Large intestine (tissue), 12 donors: ENCODE measurements at places on chromosomes 7 and 10. TPM values are rescaled to one million over a fixed set of nuclear protein-coding genes. Genes with fewer than 3 reads are reported as not detected.

CAV1 gene
- polyA plus RNA-seq: 100 TPM

CCSER2 gene
- 16.9 TPM for polyA plus RNA-seq

SPOCK2 gene
- polyA plus RNA-seq: 17.4 TPM

RHOBTB1 gene
- 21.8 TPM for polyA plus RNA-seq

CPEB3 gene
- 4.6 TPM for polyA plus RNA-seq

FAM25G gene
- polyA plus RNA-seq: not detected

EPC1 gene
- polyA plus RNA-seq: 41.3 TPM

WEE2 gene
- 5.1 TPM for polyA plus RNA-seq

PIK3AP1 gene
- 5.7 TPM for polyA plus RNA-seq

GIMAP5 gene
- 9.0 TPM for polyA plus RNA-seq

SUN3 gene
- polyA plus RNA-seq: not detected

TRIM50 gene
- 0.42 TPM for polyA plus RNA-seq

HOXA9 gene
- polyA plus RNA-seq: 0.33 TPM

VAX1 gene
- polyA plus RNA-seq: not detected

MSMB gene
- polyA plus RNA-seq: 0.25 TPM

PIP gene
- polyA plus RNA-seq: not detected

COL26A1 gene
- polyA plus RNA-seq: 1.0 TPM

ADAM22 gene
- polyA plus RNA-seq: 5.9 TPM

TRAPPC14 gene
- 23.8 TPM for polyA plus RNA-seq

URGCP gene
- polyA plus RNA-seq: 47.8 TPM

PYROXD2 gene
- polyA plus RNA-seq: 14.4 TPM

PALS2 gene
- polyA plus RNA-seq: 9.5 TPM

RAMP3 gene
- polyA plus RNA-seq: 5.1 TPM

PEX1 gene
- polyA plus RNA-seq: 37.5 TPM

LIPK gene
- polyA plus RNA-seq: not detected

PRR15 gene
- polyA plus RNA-seq: 70.8 TPM

STARD3NL gene
- polyA plus RNA-seq: 34.0 TPM

CLCN1 gene
- polyA plus RNA-seq: 1.6 TPM

ASAH2 gene
- 64.5 TPM for polyA plus RNA-seq

OR6B1 gene
- polyA plus RNA-seq: not detected

SPDYE11 gene
- 0.51 TPM for polyA plus RNA-seq

PLPP4 gene
- 3.1 TPM for polyA plus RNA-seq
